ENCODE measurements at places on chromosomes 6 and 20. TPM values are rescaled to one million over a fixed set of nuclear protein-coding genes. Genes with fewer than 3 reads are reported as not detected.

Gene MYT1
- not detected for total RNA-seq

Gene RHAG
- total RNA-seq, result not detected

Gene COL20A1
- not detected for total RNA-seq

Gene HLA-DRA
- not detected for total RNA-seq

- DNase-seq, result no peak
Observed at GRCh38 chr20:53411891-53412290, 181.7 kb downstream of the ZNF217 start.

DNA sequence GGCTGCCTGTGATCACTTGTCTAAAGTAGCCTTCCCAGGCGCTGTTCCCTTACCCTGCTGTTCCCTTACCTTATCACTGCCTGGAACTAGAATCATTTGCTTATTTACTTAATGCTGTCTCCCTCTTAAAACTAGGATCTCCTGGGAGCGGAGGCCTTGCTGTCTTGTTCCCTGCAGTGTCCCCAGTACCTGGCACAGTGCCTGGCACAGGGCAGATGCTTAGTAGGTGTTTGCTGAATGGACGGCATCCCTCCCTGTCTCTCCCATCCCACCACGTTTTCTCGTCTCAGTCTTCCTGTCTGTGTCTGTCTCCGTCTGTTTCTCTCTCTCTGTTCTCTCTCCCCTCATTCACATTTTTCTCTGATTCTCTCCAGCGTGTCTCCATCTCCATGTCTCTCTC lies 99.9 kb upstream of the MYL9 start:
- DNase-seq, result no peak

DNA sequence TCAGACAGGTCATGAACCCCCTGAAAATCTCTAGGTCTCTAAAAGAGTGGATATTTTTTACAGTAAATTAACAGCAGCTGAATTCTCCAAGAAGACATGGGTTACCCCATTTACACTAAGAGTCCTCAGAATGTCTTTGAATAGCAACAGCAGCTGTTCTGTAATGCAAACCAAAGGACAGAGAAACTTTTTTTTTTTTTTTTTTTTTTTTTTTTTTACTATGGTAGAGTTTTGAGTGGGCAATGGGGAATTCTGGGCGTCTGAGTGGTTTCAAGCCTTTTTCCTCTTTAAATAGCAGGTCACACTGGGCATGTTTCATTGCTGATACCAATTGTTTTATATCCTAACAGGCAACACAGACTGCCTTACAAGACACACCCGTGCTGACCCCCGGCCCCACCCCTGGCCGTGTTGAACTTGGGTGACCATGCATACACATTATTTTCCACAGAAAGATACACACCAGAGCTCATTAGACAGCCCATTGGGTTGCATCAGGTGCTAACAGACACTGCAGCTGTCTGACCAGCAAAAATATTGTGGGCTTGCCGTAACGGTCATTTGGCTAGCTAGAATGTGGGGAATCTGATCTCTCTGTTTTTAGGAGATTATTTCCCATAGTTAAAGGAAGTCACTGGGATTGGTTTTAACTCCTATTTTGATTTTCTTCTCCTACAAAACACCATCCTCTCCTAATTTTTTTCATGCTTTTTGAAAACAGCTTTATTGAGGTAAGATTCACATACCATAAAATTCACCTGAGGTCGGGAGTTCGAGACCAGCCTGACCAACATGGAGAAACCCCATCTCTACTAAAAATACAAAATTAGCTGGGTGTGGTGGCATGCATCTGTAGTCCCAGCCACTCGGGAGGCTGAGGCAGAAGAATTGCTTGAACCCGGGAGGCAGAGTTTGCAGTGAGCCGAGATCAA lies 26.7 kb upstream of the IRF4 start:
- DNase-seq, result no peak

- DNase-seq, result peak; percentile 86
Observed at GRCh38 chr20:10848810-10849370, 175.1 kb upstream of the JAG1 start.

- peak; percentile 93 for DNase-seq
Observed at GRCh38 chr6:137155830-137156229, 17.6 kb downstream of the IL22RA2 start.

DNA sequence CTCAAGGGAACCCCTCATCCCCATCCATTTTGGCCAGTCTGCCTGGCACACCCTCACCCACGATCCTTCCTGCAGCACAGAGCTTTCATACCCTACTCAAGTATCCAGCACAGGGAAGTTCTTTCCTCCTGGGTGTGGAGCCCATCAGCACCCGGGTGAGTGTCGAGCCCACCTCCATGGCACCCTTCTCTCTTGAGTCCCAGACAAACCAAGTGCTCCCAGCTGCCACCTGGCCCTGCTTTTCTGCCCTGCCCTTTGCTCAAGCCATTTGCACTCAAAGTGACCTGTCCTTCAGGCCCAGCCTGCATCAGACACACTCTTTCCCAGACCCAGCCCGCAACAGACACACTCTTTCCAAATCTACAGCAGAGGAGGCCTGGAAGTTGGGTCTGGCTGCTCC lies 257.2 kb downstream of the DLL1 start:
- no peak for DNase-seq

- DNase-seq, result no peak
Observed at GRCh38 chr6:98578016-98578415, 256.4 kb upstream of the POU3F2 start.

GRCh38 chr20:41360831-41361756 lies 5.5 kb downstream of the EMILIN3 start:
- no peak for DNase-seq

Gene NR2E1
- total RNA-seq, result not detected

- no peak for DNase-seq
Observed at GRCh38 chr20:53138454-53139262, 166.5 kb downstream of the TSHZ2 start.

DNA sequence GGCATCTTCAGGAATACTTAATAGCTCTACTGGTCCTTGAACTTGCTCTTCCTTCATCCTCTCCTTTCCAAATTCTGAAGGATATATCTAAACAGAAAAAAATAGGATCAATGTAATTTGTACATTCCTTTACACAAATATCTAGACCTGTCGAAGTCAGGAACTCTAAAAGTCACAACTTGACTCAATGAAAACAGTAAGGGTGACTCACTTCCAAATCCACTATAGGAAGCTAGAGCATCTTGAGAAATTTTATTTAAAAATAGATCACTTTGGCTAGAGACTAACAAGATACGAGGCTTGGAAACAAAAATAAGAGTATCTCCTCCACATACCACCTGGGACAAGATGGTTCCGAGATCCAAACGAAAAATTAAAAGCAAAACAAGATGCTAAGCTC lies 12.2 kb downstream of the ESF1 start:
- DNase-seq, result no peak

Gene TPX2
- 74.3 TPM for total RNA-seq

Gene TEAD3
- total RNA-seq, result 21.2 TPM

Gene FAM184A
- total RNA-seq, result 0.17 TPM

DNA sequence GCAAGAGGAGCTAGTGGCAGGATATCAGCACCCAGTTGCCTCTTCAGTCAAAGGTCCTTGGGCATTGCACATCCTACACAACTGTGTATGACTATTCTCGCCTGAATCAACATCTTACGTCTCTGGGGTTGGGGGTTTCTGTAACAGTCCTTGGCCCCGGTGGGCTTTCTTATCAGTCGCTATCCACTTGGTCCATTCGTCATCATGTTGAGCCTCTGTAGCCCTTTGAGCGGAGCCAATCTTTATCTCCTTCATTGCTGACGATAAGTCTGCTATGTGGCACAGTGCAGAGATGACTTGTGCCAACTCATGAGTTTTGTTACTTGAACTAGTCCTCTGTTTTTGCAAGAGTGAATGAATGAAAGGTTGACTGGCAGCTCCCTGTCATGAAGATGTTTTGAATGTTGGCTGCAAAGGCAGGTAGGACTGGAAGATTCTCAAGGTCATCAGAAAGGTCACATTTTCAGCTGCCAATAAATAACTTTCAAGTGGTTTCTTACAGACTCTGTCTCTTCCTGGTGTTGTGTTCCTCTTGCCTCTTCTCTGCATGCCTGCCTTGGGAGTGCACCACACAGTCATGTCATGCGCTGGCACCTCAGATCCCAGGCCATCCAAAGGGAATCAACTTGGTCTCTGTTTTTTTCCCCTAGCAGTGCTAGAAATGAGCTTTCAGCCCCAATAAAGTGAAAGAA lies 238.9 kb downstream of the SLC24A3 start:
- DNase-seq, result no peak

- DNase-seq, result no peak
Observed at GRCh38 chr6:79599725-79600259, 31.3 kb upstream of the SH3BGRL2 start.

GRCh38 chr6:139600343-139600742 lies 225.9 kb upstream of the CITED2 start:
- no peak for DNase-seq

Gene DLK2
- 49.9 TPM for total RNA-seq

Gene RGS17
- total RNA-seq, result 4.1 TPM

GRCh38 chr6:141587482-141588266 lies 545.1 kb upstream of the GJE1 start:
- no peak for DNase-seq

DNA sequence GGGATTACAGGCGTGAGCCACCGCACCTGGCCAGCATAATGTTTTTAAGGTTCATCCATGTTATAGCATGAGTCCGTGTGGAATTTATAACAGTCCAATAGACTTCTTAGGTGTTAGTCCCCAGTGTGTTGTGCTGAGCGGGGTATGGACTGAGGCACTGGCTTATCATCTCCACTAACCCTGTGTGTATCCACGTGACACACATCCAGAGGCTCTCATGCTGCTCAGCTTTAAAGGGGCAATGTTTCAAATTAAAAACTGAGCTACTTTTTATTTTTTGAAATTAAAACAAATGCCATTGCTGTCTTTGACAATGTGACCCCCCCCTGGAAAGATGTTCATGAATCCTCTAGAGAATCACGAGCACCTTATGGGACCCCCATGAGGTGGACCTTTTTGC lies 54.3 kb upstream of the TRERF1 start:
- no peak for DNase-seq

Gene KHDC1L
- total RNA-seq, result not detected

Gene SLC22A7
- not detected for total RNA-seq

Gene FAM209B
- not detected for total RNA-seq

DNA sequence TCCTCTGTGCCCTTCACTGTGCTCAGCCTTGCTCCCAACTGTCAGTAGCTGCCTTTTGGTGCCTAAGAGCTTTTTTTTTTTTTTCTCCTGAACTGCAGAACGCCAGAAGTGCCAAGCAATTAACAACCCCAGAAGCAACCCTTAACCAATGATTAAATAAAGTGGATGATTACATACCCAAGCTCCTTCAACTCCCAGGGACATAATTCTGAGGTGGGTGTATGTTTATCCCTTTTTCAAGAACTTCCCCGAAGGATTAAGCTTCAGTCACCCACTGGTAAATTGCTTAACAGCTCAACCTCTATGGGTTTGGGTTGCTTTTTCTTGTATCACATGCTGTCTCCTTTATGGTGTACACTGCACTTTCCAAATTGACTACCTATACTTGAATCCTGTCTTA lies 41.1 kb downstream of the KLHL31 start:
- no peak for DNase-seq

Gene NEDD9
- total RNA-seq, result 8.8 TPM

DNA sequence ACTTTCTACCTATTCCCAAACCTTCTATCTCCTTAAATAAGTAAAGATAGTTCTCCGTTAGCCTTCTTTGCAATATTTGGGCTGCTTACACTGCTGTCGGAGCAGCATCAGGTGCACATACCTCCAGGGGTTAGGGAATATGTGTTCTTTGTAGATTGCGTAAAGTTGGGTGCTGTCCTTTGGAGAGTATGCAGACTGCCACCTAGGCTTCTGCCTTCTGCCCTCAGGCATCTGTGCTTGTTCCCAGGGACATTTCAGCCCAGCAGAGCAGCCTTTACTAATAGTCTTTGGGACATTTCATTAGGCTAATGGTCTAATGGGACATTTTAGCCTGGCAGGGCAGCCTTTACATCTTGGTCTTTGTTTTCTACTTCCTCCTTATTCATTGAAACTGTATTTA lies 260.6 kb downstream of the TPBG start:
- no peak for DNase-seq

GRCh38 chr20:59825944-59826759 lies 107.3 kb downstream of the SYCP2 start:
- peak; percentile 80 for DNase-seq

DNA sequence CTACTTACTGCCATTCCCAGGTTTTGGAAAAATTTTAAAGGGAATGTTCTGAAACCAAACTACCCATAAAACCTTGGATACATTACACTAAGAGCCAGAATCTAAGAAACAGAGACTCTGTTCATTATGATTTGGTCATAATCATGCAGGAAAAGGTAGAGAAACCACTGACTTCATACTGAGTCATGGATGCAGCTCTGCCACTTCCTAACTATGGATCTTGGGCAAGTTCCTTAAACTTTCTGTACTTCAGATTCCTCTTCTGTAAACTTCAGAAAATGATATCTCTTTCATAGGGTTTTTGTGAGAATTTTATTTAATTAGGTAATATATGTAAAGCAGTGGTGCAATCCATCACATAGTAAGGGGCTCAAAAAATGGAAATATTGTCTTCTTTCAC lies 20.0 kb downstream of the PLA2G7 start:
- peak; percentile 82 for DNase-seq

Gene MEI4
- not detected for total RNA-seq

DNA sequence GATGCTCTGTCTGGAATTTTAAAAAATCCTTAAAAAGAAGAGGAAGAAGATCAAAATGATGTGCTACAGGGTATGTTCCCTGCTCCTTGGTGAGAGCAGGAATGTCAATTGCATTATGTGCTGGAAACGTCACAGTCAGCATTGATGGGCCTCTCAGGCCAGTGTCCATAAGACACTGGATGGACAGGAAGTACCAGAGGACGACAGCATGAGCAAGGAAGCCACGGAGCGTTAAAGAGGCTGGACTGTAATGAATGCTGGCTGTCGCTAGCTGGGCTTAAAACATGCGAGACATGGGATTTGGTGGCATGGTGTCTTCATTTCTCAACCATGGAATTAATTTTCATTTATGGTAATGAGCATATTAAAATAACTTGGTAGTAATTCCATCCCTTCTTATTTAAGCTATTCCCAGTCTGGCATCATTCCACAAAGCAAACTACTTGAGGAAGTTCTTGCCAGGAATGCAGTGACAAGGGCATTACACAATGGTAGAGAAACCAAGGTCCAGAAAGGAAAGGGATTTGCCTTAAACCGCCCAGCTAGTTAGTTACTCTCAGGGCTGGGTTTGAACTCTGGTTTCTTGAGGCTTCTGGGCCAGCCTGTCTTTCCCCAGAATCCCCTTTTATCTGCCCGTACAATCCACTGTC lies 166.6 kb upstream of the SOX4 start:
- no peak for DNase-seq

Gene NKX2-2
- total RNA-seq, result not detected

GRCh38 chr20:59518881-59519706 lies 85.2 kb upstream of the PHACTR3 start:
- peak; percentile 56 for DNase-seq

Gene RAMACL
- total RNA-seq, result 0.83 TPM

DNA sequence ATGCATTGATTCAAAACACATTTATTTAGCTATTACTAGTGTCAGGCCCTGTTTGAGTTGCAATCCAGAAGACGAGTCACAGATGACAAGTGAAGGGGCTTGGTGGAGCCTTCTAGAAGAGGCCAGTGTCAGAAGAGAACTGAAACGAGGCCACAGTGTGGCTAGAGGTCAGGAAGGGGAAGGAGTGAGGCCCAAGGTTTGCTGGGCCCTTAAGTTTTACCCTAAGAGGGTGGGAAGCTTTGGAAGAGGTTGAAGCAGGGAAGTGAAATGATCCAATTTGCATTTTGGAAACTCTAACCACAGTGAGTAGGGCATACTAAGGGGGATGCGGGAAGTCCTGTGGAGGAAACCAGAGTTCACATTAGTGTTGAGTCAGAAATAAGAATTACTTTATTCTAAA lies 25.0 kb downstream of the TTK start:
- DNase-seq, result no peak

- no peak for DNase-seq
Observed at GRCh38 chr6:6612308-6612707, 23.8 kb downstream of the LY86 start.
